Bladder microvascular endothelial cell (primary cell): ENCODE measurements at places on chromosomes 1 and 21. TPM values are rescaled to one million over a fixed set of nuclear protein-coding genes. Genes with fewer than 3 reads are reported as not detected.

The LCE1C gene
- total RNA-seq = not detected in 2 replicates

The PM20D1 gene
- total RNA-seq = 0.06 TPM in 1 of 2 replicates, not detected in the other

The TTC24 gene
- not detected in 2 replicates for total RNA-seq

The KRTAP19-2 gene
- not detected in 2 replicates for total RNA-seq

The PCAT6 gene
- not detected in 2 replicates for total RNA-seq

The SLAMF7 gene
- not detected in 2 replicates for total RNA-seq

The MAEL gene
- not detected in 2 replicates for total RNA-seq

The GRIK3 gene
- not detected in 2 replicates for total RNA-seq

The MIXL1 gene
- 0.06 TPM in 1 of 2 replicates, not detected in the other for total RNA-seq

The AMY1A gene
- total RNA-seq = not detected in 2 replicates

The STPG1 gene
- total RNA-seq = 2.6 and 3.2 TPM in 2 replicates

The ACKR1 gene
- total RNA-seq = not detected in 2 replicates

The F5 gene
- under 0.01 TPM in 1 of 2 replicates, not detected in the other for total RNA-seq

The MATN1 gene
- total RNA-seq = 0.13 and 0.16 TPM in 2 replicates

The GJC2 gene
- total RNA-seq = 0.49 and 4.9 TPM in 2 replicates

The RHD gene
- total RNA-seq = 0.57 TPM in 1 of 2 replicates, not detected in the other

The TMEM52 gene
- 0.13 TPM in 1 of 2 replicates, not detected in the other for total RNA-seq

The DENND2D gene
- total RNA-seq = 0.49 and 3.1 TPM in 2 replicates

The USH2A gene
- not detected in 2 replicates for total RNA-seq

The ZNF593OS gene
- not detected in 2 replicates for total RNA-seq

The C1orf185 gene
- not detected in 2 replicates for total RNA-seq

The TMEM82 gene
- not detected in 2 replicates for total RNA-seq

The S100A3 gene
- total RNA-seq = 0.50 and 3.1 TPM in 2 replicates

The AGMAT gene
- 0.16 and 0.50 TPM in 2 replicates for total RNA-seq

The NUAK2 gene
- total RNA-seq = 2.9 and 16.2 TPM in 2 replicates

The CYP4A11 gene
- not detected in 2 replicates for total RNA-seq

The HES3 gene
- not detected in 2 replicates for total RNA-seq

The KCND3 gene
- total RNA-seq = 0.25 TPM in 1 of 2 replicates, not detected in the other
